Motor neuron (in vitro differentiated cells): ENCODE measurements at places on chromosomes 6 and 20.

- ATAC-seq: peak; percentile 94
These were observed 146.7 kb upstream of the ID4 start for GRCh38 chr6:19690325-19691075.

- ATAC-seq: no peak
These were observed 4.2 kb downstream of the MAPRE1 start for GRCh38 chr20:32823737-32824588.

GRCh38 chr6:154404791-154405400 lies 48.3 kb upstream of the IPCEF1 start:
- ATAC-seq: no peak

DNA sequence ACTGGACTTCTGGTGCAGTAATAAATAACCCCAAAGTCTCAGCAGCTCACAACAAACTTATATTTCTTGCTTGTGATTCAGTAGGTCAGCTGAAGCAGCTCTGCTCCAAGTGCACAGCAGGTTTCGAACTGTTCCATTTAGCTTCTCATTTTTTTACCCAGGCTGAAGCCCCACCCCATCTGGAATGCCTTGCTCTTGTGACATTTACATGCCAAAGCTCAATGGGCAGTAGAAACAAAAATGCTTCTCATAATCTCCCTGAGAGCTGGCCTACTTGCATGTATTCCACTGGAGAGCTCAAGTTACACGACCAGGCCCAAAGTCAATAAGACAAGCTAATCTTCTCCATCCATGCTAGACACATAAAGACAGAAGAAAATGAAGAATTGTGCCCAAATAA lies 165.2 kb downstream of the HAO1 start:
- peak; percentile 71 for ATAC-seq

DNA sequence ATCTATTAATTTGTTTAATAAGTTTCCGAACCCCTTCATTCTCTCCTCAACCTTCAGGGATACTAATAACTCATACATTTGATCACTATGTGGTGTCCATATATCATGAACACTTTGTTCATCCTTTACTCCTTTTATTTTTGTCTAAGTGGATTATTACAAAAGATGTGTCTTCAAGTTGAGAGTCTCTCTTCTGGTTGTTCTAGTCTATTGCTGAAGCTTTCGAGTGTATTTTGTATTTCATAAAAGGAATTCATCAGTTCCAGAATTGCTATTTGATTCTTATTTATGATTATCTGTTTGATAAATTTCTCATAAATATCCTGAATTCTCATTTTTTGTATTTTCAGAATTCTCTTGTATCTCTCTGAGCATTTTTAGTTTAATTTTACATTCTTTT lies 96.5 kb upstream of the RUNX2 start:
- ATAC-seq: no peak

- ATAC-seq: no peak
These were observed 50.5 kb upstream of the LRRC1 start for GRCh38 chr6:53744321-53744720.

- ATAC-seq: peak; percentile 56
These were observed 69.6 kb downstream of the SSR1 start for GRCh38 chr6:7243179-7243981.

GRCh38 chr6:140697585-140697984 lies 1323.1 kb upstream of the CITED2 start:
- ATAC-seq: no peak

DNA sequence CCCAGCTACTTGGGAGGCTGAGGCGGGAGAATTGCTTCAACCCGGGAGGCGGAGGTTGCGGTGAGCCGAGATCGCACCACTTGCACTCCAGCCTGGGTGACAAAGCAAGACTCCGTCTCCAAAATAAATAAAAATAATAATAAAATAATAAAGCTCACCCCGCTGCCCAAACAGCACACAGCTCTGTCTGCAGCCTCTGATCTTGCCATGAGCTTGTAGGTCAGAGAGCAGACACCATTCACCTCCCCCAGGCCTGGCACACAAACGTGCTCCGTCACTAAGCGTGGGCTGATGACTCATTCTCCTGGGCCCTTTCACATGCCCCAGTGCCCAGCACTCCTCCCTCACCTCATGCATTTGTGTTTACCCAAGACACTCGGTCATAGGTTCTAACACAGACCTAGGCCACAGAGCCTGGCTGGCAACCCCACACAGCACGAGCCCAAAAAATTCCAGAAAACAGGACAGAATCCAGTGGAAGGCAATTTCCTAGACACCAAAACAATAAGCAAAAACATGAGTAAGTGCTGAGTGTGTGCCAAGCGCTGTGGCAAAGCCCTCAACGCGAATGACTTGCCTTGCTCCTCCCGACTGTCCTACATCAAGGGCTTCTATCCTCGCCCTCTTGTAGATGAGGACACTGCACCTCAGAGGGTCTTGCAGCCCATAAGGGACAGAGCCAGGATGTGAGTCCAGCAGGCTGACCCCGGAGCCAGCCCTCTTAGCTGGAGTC lies 18.0 kb downstream of the ATP9A start:
- peak; percentile 91 for ATAC-seq

- ATAC-seq: no peak
These were observed 1.1 kb downstream of the PERP start for GRCh38 chr6:138105880-138106664.

- ATAC-seq: no peak
These were observed 33.8 kb upstream of the KIF25 start for GRCh38 chr6:167963589-167964057.

- peak; percentile 50 for ATAC-seq
These were observed 53.1 kb upstream of the SMOC2 start for GRCh38 chr6:168387911-168388310.
